ENCODE measurements at places on chromosomes 5 and 9.
A peak's percentile ranks its signal among the peaks of the same experiment; 100 is the strongest.

- peak; percentile 30 for DNase-seq
Observed at GRCh38 chr5:151825445-151825844, 53.7 kb downstream of the G3BP1 start.

DNA sequence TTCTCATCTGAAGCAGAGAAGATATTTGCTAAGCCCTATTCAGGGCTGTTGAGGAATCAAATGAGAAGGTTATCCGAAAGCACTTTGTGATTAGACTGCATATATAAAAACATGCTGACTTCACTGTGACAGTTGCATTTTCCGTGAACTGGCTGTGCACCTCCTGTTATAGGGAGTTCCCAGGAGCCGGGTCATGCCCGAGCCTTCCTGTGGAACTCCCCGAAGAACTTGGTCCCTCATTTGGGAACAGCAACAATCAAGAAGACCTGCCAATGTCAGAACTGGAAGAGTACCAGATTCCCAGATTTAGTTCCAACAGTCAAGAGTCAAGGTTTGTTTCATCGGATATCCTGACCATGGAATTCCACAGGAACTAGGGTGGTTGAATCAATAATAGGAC, 130.4 kb upstream of the RAI14 start:
- no peak for DNase-seq

GRCh38 chr9:111483858-111484571, at the start of gene ECPAS:
ECPAS (minus strand) TSS chr9:111484383; CDS start chr9:111472918, 11,465 bp downstream.
- peak; percentile 57 for DNase-seq

DNA sequence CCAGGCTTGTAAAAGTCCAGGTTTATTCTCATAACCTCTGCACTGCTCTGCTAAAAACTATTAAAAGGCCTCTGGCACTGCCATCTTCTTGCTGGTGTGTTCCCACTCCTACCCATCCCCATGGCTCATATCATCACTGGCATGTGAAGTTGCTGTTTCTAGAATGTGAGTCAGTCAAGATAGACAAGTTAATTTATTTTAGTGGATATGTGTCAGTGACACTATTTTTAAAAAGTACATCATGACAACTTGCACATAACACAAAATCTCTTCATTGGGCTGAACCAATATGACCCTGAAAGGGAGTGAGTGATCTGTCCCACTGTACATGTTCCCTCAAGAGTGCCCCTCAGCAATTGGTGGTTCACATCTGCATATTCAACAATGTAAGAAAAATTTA, 299.7 kb downstream of the NFIB start:
- DNase-seq = no peak

GRCh38 chr5:132065951-132066701, 5.7 kb downstream of the IL3 start:
- no peak for DNase-seq

GRCh38 chr5:125011014-125011413, 264.6 kb upstream of the ZNF608 start:
- no peak for DNase-seq

DNA sequence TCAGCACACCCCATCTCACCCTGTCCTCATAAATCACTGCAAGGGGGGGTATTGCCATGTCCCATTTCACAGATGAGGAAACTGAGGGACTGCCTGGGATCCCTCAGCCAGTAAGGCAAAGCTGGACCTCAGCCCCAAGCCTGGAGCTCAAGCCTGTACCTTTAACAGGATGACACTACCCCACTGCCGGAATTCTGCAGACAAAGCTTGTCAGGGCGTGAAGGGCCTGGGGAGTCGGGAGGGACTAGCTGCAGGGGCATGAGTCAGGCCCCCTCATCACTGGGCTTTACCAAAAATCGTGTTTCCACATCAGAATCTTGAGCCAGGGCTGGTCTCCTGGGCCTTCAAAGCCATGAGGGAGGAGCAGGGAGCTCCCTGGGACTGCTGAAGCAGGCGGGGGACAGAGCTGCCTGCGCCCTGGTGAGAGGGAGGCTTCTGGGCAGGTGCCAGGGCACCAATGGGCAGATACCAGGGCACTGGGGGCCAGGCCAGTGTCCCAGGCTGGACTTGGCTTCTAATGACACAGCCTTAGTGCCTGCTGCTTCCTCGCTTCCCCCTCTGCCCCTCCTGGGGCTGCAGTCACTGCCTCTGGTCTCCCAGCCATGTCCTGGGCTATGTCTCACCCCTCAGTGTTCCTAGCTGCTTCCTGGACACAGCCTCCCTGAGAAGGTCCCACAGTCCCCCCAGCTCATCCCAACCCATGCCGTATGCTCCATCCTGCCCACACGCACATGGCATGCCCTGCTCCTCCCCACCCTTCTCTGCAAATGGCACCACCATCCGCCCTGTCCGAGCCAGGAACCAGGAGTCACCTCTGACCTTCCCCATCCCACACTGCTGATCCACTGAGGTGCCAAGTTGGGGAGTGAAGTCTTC, 80.7 kb downstream of the LMX1B start:
- no peak for DNase-seq

DNA sequence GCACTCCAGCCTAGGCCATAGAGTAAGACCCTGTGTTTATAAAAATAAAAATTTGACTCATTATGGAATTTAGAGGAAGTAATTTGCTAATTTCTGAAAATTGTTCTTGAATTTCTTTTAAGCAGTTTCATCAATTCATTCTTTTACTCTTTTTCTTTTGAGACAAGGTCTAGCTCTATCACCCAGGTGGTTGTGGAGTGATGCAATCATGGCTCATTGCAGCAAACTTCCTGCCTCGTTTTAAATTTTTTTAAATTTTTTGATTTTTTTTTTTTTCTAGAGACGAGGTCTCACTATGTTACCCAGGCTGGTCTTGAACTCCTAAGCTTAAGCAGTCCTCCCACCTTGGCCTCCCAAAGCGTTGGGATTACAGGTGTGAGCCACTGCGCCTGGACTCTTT, 3.1 kb upstream of the CAMLG start:
- DNase-seq = no peak

GRCh38 chr5:149344151-149344550, 1.1 kb upstream of the GRPEL2 start:
- DNase-seq = peak; percentile 68

DNA sequence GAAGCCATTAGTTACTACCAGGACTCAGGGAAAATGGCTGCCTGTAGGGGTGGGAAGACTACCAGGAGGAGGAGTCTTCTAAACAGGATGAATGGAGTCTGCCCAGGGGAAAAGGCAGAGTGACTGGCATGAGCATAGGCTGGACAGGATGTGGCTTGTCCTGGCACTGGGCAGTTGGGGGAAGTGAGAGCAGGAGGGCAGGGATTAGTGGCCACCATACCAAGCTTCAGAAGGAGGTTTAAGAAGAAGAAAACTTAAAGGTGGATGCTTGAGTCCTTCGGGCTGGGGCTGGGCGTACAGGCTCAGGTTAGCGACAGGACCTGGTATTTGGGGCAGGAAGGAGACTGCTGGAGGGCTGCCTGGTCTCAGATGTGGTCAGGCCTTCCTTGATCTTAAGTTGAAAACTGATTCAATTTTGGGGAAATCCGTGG, 5.0 kb upstream of the NSD1 start:
- peak; percentile 56 for DNase-seq

- DNase-seq = no peak
Observed at GRCh38 chr5:163867738-163868137, 362.3 kb downstream of the MAT2B start.

DNA sequence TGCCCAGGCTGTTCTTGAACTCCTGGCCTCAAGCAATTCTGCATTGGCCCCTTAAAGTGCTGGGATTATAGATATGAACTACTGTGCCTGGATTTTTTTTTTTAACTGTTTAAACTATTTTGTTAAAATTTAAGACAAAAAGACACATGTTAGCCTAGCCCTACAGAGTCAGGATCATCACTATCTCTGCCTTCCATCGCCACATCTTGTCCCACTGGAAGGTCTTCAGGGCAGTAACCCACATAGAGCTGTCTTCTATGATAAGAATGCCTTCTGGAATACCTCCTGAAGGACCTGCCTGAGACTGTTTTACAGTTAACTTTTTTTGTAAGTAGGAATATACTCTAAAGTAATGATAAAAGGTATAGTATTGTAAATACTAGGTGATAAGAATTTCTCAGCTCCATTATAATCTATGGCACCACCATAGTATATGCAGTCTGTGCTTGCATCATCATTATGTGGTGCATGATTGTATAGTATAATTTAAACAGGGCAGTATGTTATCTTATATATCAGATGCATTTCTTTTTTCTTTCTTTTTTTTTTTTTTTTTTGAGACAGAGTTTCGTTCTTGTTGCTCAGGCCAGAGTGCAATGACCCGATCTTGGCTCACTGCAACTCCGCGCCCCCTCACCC, 52.7 kb downstream of the DENND4C start:
- DNase-seq = no peak

DNA sequence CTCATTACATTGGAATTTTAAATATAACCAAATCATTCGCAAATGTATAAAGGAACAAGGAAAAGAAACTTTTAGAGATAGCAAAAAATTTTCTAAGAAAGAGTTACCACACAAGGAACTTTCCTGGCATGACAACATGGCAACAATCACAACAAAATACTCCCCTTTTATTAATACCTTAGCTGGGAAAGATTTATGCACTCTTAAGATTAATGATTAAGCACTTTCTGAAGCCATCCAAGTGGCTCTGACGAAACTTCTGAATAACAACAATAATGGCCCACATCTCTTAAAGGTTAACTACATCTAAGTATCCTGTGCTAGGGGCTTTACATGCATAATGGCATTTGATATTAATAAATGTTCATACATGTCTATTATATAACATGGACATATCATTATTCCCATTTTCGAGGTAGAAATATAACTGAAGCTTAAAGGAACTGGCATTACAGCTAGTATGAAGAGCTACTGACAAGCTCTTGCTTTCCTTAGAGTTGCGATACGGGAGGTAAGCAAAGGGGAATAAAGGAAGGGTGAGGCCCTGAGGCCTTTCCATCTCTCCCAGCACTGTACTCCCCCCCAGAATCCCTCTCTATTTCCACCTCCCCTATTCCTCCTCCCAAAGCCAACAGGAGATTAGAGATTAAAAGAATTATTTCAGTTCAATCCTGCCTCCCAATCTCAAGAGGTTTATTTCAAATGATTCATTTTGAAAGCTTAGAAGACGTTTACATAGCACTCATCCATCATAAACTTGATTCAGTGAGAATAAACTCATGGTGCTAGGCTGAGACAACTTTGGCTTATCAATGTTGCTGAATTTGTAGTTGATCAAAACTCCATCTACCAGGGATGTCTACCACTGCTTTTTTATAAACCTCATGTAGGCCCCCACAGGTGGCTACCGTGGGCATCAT, 9.6 kb downstream of the MTMR12 start:
- DNase-seq = no peak

- DNase-seq = no peak
Observed at GRCh38 chr5:51621156-51621555, 237.9 kb downstream of the ISL1 start.

GRCh38 chr5:34570721-34571676, 85.1 kb upstream of the RAI14 start:
- DNase-seq = peak; percentile 16

DNA sequence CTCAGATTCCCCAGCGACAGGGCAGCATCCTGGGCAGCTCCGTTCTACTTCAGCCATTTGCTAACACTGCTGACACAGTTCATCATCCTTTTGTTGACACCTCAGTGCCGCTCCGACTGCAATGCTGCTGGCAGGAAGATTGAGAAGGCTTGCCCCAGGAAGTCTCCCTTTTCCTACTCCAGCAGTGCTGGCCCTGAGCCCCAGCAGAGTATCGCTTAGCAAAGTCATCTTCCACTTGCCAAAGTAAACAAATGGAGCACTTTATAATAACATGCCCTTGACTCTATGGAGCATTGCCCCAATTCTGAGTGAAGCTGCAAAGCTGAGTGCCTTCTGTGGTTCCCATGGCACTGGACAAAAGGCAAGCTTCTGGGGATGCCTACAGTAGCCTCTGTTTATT, 32.2 kb downstream of the PRLR start:
- DNase-seq = no peak

DNA sequence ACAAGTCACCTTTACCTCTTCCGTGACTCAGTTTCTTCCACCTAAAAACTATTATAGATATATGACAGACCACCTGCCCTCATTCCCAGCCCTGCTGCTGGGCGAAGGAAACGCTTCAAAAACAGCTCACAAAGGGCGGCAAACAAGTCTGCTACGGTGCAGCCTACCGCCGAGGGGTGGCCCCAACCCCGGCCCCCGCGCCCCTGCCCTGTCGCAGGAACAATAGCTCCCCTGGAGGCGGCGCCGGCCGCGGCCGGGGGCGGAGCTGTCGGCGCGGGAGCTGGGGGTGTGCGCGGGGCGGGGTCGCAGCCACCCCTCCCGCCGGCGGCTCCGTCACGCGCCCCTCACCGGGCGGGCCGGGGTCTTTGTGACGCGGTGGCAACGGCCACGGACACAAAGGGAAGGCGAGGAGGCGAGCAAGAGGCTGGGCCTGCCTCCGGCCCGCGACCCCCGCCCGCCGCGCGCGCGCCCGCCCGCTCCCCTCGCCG, at the start of gene TMEFF1:
Gene TMEFF1 (plus strand): TSS at position 362 of the 488 bp plus-strand sequence. CDS start 396 bp downstream, outside the sequence.
- DNase-seq = no peak

DNA sequence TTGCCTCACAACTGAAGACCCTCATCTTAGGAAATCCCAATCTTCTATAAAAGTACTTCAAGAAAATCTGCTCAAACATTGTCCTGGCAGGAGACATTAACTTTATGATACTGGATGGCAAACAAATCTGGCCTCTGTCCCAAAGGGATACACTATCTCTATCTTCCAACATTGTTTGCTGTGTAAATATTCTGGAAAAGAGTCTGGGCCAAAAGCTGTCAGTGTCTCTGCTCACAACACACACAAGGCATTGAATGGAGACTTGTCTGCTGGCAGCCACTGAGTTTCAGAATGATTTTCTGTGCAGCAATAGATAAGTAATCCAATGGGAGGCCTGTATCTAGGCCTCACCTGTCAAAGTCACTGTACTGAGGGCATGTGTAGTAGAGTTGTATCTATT, 471.1 kb downstream of the DMAC1 start:
- no peak for DNase-seq

- no peak for DNase-seq
Observed at GRCh38 chr5:6556089-6556801, 76.6 kb downstream of the NSUN2 start.

GRCh38 chr5:150609843-150610584, 30.4 kb upstream of the SYNPO start:
- no peak for DNase-seq

Data from MV-4-11 (cell line).